Lung (tissue), 17 donors: ENCODE measurements at places on chromosomes 5 and 9. TPM values are rescaled to one million over a fixed set of nuclear protein-coding genes. Genes with fewer than 3 reads are reported as not detected.
A peak's percentile ranks its signal among the peaks of the same experiment; 100 is the strongest.

- no peak for DNase-seq
These were observed 43.3 kb upstream of the EQTN start for GRCh38 chr9:27340285-27340674.

DNA sequence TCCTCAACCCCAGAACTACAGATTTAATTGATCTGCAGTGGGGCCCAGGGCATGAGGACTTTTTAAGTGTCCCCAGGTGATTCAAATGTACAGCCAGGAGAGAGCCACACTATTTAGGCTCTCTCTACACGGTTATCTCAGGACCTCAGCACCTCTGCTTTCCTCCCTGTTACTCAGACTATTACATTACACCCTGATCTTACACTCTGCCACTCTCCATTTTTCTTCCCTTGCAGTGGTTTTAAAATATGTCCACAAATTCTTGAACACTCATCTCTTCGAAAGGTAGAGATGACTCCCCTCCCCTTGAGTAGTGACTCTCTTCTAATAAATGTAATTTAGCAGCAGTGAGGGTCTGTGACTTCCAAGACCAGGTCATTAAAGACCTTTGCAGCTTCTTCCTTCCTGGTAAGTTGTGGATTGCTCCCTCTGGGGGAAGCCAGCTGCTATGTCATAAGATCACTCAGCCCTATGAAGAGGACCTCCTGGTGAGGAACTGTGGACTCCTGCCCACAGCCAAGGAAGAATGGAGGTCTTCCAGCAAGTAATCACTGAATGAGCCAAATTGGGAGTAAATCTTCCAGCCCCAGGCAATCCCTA is 87.5 kb upstream of the SSBP2 start:
- no peak for DNase-seq

DNA sequence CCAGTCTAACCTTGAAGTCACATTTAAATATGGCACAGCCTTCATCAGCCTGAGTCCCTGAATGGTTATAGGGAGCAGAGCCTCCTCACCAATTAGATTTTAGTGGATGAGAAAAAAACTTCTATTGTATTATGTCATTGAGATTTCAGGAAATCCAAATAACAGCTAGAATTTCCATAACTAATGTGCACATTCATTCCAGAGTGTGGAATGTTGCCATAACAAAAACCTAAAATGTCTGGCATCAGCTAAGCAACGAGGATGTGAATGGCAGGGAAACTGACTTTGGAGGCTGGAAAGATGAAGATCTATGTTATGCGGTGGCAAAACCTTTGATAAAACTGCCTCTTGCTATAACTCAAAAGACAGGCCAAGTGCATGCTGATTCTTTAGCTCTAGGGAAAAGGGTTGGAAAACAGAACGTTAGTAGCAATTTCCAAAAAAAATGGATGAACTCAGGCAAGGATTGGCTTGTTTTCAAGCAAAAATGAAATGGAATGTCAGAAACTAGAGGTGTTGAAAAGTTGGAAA is 91.3 kb upstream of the NFIB start:
- no peak for DNase-seq

Gene PCSK1
- 0.34 TPM for polyA plus RNA-seq

DNA sequence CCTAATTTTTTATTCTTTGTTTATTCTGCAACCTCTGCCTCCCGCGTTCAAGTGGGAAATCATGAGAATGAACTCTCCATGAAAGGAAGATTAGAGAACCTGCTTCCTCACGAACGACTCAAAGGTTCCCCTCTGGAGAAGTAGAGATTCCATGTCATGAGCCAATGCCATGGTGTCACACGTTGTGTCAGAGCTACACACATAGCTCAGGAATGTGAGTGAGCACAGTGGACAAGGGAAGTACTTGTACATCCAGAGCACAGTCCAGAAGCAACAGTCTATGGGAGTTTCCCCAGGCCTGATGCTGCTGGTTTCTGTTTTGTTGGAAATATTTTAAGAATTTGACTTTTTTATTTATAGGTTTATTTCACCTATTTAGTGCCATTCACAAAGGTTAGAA is 26.8 kb upstream of the PPP2CA start:
- DNase-seq, result no peak

DNA sequence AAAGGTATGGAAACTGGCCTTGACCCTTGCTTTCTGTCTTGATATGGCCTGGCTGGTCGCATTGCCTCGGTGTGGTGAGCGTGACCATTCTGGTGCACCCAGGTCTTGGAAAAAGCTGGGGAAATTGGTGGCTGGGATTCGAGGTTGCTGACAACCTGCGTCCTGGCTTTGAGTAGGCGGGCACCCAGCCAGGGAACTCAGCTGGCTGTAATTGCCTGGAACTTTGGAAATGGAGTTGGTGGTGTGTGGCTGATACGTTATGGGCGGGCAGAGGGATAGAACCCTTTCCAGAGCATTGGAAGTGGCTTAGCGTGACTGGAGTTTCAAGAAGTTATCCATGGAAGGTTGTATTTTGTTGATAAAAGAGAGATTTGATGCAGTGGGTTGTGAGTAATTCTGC is 35.2 kb downstream of the KCNMB1 start:
- no peak for DNase-seq

Gene IRX2
- 30.0 TPM for polyA plus RNA-seq

DNA sequence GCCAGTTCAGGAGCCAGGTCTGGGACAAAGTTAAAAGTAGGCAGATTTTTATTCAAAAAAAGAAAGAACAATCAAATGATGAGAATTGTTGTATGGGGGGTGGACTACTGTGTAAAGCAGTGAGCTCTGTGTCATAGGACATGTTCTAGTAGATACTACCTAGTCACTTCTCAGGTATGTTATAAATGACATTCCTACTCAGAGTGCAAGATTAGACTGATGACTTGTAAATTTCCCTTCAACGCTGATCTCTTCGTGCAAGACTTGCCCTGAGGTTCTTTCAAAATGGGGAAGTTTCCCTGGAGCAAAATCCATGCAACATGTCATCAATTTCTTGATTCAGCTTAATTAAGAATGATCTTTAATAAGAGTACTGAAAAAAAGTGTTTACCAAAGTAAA is 175.1 kb downstream of the RORB start:
- DNase-seq, result no peak

- peak; percentile 80 for DNase-seq
These were observed 18.1 kb upstream of the GPX3 start for GRCh38 chr5:151002250-151002649.

- peak; percentile 49 for DNase-seq
These were observed 75.9 kb downstream of the TENT4A start for GRCh38 chr5:6788956-6789649.

GRCh38 chr5:94675965-94676618 is 57.6 kb downstream of the SLF1 start:
- DNase-seq, result no peak

Gene CCDC180
- polyA plus RNA-seq, result 3.3 TPM

Gene SLC45A2
- 0.03 TPM for polyA plus RNA-seq

Gene ANKRD31
- polyA plus RNA-seq, result 0.06 TPM

DNA sequence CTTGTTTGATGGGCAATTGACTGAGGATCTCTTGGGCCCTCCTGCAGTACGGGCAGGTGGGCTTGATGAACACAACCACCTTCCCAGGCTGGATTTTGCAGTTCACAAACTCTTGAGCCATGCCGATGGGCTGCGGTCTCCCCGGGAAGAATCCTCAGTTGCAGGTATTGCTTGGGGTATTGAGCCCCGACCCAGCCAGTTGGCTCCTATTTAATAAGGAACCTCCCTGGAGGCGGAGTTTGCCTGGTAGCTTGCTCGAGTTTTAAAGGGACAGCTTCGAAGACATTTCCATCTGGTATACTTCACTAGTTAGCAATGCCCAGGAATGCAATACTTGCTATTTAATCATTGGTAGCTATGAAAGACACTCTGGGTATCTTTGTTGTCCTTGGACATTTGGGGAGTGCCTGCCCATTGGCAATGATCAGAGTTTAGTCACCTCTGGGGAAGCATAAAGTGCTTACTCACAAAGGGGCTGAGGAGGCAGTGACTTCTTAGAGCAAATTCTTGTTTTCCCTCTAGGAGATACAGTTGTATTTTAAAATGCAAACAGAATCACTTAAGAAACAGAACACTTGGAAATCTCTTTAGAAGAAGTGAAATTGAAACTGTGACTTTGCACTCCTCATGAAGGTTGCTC is at the start of gene GLRX:
TSS of gene GLRX (minus strand) at position 185 of the 640 bp plus-strand sequence. CDS start at position 121, 64 bp downstream.
- DNase-seq, result peak; percentile 68

GRCh38 chr9:114271556-114272510 is 51.1 kb upstream of the ORM1 start:
- DNase-seq, result peak; percentile 73

DNA sequence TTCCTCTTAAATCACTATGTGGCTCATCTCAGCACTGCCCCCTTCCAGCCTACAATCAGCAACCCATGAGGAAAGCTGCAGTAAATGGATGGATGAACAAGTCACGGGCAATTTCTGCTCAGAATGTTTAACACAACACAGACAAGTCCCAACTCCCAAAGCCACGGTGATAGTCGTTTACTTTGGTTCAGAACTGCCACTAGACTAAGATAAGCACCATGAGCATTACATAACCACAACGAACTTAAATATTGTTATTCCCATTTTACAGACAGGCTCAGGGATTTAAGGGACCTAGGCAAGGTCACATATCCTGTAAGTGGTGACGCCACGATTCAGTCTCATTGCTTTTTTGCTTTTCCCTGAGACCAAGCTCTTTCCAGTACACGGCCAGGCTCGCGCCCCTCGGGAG is 2.0 kb upstream of the SMIM27 start:
- peak; percentile 50 for DNase-seq

DNA sequence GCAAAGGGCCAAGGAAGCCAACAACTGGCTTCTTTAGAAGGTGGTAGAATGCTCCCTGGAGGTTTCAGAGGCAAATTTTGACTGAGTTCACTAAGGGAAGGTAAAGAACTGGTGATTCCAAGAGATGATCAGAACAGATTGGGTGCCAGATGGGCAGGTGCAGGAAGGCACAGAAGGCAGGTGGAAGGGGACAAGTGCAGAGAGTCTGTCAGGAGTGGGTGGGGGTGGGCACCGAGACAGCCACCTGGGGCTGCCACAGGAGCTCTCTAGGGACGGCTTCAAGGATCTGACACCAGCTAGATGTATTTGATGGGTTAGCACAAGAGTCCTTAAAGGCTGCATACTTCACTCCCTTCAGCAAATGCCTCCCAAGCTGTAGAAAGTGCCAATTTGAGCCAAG is 207.3 kb downstream of the PTTG1 start:
- no peak for DNase-seq

Gene RICTOR
- polyA plus RNA-seq, result 8.3 TPM

DNA sequence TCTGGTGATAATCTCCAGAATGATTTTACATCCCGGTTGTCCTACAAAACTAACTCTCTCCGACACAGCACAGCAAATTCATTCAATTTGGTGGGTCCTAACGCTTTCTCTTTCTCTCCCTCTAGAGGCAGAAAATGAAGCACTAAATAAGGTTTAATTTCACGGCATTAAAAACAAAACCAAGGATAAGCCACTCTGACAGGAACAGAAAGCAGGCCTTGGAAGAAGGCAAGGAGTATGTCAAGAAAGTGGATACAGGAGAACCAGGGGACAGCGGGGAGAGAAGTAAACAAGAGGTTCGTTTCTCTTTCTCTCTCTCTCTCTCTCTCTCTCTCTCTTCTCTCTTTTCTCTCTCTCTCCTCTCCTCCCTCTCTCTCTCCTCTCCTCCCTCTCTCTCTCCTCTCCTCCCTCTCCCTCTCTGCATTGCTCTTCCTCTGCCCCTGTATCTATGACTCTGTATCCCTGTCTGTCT is 49.8 kb downstream of the EBF1 start:
- no peak for DNase-seq

- DNase-seq, result no peak
These were observed 1009.8 kb downstream of the DNAH5 start for GRCh38 chr5:12934722-12935121.

- no peak for DNase-seq
These were observed 96.7 kb downstream of the SUSD1 start for GRCh38 chr9:112078432-112078831.

GRCh38 chr9:130681769-130682420 is 11.7 kb upstream of the EXOSC2 start:
- DNase-seq, result no peak

DNA sequence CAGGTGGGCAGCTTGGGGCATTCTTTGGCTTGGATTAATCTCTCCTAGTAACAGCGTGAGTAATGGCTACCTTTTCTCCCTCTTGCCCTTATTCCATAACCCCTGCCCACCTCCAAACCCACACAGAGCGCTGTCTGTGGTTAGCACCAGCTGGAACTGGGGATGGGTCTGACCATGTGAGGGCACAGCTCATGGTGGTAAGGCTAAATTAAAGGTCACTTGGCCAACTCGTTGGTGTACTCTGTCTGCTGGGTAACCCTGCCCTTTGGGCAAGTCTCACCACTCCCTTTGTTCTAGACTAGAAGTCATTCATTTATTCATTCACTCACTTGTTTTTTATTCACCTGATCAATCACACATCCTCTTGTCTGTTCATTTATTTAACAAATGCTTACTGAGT is 27.8 kb downstream of the PPARGC1B start:
- no peak for DNase-seq

DNA sequence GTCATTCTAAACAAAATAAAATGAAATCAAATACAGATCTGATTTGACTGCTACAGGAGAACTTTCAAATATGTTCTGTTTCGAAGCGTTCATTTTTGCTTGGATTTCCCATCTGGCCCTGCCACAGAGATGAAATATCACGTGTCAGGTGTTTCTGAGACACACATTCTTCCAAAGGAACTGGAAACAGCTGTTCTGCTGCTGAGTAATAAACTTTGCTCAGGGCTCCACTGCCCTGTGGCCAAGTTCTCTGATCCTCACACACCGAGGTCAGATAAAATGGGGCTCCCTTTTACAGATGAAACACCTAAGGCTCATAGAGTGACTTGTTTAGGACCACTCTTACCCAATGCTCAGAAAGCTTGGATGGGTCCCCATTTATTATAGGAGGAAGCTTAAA is 42.5 kb downstream of the FRMPD1 start:
- no peak for DNase-seq

Gene SMIM15
- polyA plus RNA-seq, result 36.2 TPM

Gene PRDM9
- polyA plus RNA-seq, result not detected

GRCh38 chr9:127085186-127085585 is 37.2 kb downstream of the ANGPTL2 start:
- no peak for DNase-seq

- no peak for DNase-seq
These were observed 99.9 kb upstream of the BNC2 start for GRCh38 chr9:16970321-16970720.

Gene RANBP3L
- 0.21 TPM for polyA plus RNA-seq

DNA sequence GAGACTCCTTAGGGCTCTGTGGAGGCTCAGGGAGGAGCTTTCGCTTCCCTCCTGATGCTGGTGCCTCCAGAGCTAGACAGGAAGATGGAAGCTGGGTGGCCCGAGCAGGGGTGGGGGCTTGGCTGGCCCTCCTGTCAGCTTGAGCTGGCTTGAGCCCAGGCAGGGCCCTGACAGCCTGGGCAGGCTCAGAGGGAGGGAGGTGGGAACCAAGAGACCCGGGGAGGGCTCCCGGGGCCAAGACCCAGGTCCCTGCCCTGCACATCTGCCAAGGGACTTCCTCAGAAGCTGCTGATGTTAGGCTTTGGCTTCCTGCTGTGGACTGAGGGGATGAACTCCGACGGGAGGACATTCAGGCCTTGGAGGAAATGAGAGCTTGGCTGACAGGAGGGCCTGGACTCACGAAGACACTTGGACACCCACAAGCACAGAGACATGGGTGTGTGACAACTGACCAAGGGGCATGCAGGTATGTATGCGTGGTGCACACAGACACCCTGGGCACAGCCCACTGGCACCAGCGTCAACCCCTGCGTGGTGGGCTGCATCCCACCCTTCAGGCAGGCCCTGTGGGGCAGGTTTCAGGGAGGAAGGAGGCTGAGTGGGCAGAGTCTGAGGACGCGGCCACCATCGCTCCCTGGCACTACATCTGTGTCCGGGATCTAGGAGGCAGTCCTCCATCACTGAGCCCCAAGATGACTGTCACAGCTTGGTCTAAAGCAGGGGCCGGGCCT is 1.7 kb upstream of the LTC4S start:
- DNase-seq, result no peak
